Activated CD8-positive, alpha-beta memory T cell treated with anti-CD3 and anti-CD28 coated beads, Interleukin-2, amount 50 U/mL, for 48 hours (primary cell): ENCODE measurements at places on chromosomes 7 and 10.

DNA sequence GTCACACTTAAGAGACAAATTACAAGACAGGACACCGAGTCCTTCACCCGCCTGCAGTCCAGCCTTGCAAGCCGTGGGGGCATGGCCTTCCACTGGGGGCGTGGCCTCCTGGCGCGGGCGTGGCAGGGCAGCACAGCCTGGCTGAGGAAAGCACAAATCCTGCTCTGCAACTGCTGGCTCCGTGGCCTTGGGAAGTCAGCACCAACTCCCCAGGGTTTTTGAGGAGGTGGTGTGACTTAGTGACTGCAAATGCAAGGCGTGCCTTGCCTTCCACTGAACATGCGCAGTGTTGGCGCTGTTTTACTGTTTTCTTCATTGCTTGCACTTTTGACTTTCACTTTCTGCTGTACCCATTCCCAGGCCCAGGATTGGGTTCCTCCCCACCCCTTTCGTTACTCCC is 12.9 kb upstream of the BMS1 start:
- DNase-seq = no peak

DNA sequence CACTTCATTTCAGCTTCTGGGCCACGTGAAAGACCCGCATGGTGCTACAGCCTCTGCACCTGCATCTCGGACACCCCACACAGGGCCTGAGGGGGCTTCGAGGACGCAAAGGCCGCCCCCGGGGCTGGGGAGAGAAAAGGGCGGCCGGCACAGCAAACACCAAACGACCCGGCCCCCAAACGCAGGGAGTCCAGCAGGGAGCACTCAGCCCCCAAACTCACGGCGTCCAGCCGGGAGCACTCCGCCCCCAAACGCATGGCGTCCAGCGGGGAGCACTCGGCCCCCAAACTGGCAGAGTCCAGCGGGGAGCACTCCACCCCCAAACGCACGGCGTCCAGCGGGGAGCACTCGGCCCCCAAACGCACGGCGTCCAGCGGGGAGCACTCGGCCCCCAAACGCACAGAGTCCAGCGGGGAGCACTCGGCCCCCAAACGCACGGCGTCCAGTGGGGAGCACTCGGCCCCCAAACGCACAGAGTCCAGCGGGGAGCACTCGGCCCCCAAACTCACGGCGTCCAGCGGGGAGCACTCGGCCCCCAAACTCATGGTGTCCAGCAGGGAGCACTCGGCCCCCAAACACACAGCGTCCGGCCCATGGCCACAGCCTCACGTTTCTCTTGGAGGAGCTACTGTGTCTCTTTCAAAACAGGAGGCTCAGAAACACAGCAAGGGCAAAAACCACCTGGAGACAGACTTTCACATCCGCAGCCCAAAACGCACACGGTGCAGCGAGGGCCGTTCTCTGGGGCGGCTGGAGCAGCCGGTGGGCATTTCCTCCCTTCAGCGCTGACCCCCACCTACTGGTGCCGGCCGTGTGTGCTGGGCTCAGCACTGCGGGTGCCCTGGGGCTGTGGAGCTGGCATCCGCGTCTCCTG is 27.0 kb upstream of the UTF1 start:
- DNase-seq = no peak

- no peak for DNase-seq
Observed at GRCh38 chr10:87866412-87866974, 3.1 kb downstream of the PTEN start.

- DNase-seq = no peak
Observed at GRCh38 chr10:20898866-20899535, 1.9 kb upstream of the NEBL start.
